CD4-positive, alpha-beta T cell (primary cell): ENCODE measurements at places on chromosomes 5 and 9. TPM values are rescaled to one million over a fixed set of nuclear protein-coding genes. Genes with fewer than 3 reads are reported as not detected.
A peak's percentile ranks its signal among the peaks of the same experiment; 100 is the strongest.

DNA sequence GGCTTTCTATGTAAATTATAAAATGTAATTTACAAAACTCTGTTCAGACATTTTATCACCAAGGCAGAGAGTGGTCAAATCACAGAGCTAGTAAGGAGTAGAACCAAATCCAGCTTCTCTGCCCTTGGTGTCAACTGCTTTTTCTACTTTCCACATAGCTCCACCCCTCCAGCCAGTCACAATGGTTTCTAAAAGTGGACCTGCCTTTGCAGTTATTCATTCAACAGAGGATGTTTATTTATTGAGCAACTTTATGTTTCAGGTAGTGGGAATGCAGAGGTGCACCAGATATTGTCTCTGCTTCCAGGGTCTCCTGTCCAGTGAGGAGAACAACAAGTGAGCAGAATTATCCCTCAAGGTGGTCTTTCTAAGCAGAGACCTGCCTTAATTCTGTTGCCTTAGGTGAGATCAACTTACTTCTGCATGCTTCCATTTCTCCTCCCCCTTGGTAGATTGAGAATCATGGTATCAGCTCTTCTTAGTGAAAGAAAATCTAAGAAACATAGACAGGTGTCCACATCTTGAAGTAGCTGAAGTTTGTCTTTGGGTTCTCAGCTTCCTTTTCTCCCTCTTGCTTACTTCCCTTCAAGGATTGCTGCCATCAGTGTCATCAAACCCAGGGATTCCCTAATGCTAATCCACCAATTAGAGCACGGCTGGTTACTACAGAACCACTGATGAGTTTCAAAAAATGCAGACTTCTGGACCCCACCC lies 17.2 kb upstream of the PDCD1LG2 start:
- no peak for DNase-seq
- no peak overlapping the region for H3K4me3 ChIP-seq
- no peaks in the 10 kb centered on the region for H3K27me3 ChIP-seq
- no peak overlapping the region for H3K27ac ChIP-seq
- peaks cover 4% of the 10 kb centered on the region for H3K4me1 ChIP-seq

DNA sequence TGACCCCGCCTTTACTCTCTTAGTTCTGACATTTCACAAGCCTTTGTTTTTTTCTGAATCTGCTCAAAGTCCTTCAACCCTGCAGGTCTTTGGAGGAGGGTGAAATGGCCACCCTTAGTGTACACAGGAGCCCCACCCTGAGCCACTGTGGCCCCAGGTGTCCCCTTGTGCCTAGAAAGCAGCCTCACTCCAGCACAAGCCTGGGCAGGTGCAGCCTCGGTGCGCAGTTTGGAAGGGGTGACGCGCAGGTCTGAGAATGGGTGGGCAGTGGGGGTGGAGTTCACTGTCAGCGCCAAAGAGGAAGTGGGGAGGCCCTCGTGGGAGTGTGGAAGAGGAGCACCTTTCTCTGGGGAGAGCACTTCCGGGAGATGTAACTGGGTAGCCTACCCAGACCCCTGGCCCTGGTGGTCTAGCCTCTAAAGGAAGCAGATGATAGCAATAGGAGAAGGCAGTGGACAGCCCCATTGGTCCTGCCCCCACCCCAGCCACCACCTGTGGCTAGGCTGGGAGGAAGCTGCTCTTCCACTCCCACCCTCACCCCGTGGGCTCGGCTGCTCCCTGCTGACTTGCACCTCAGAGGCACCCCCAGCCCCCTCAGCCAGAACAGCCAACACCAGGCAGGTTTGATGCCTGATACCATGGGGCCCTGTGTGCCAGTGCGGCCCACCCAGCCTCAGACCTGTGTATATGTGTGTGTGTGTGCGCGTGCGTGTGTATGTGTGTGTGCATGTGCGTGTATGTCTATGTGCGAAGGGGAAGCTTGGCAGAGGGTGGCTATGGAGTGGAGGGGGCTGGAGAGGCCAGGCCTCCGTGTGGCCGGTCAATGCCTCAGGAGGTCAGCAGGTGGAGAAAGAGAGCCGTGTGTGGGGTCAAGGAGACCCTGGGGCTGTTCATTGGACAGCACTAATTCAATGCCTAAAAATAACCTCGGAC lies 16.8 kb upstream of the DAB2IP start:
- H3K4me1 ChIP-seq = no peaks in the 10 kb centered on the region
- peaks cover 1% of the 10 kb centered on the region for H3K27me3 ChIP-seq
- H3K36me3 ChIP-seq = no peaks in the 10 kb centered on the region
- H3K27ac ChIP-seq = no peak overlapping the region
- no peak for DNase-seq

GRCh38 chr5:68447136-68447929 lies 231.8 kb downstream of the PIK3R1 start:
- DNase-seq = no peak
- no peak overlapping the region for H3K4me3 ChIP-seq
- no peaks in the 10 kb centered on the region for H3K4me1 ChIP-seq
- no peaks in the 10 kb centered on the region for H3K36me3 ChIP-seq
- H3K27me3 ChIP-seq = no peaks in the 10 kb centered on the region

DNA sequence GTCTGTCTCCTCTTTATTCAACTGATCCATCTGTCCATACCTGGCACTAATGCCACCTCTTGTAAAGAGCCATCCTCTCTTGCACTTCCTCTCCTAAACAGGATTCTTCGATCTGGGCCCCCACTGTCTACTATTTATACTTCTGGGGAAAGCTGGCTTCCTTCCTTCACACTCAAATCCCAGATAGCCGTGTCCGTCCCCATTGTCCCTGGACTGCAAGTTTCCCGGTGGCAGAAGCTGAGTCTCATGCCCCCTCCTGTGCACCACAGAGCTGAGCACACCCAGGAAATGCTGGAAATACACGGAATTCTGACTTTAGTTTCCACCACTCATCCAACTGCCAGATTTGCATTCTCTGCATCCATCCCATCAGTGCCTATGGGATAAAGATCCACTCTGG lies 84.0 kb downstream of the MARCHF11 start:
- no peaks in the 10 kb centered on the region for H3K36me3 ChIP-seq
- H3K4me3 ChIP-seq = no peak overlapping the region
- DNase-seq = no peak
- no peaks in the 10 kb centered on the region for H3K27me3 ChIP-seq
- no peak overlapping the region for H3K27ac ChIP-seq

- no peak for DNase-seq
- H3K27ac ChIP-seq = peak overlapping the region; percentile 26
- peaks cover 22% of the 10 kb centered on the region for H3K4me1 ChIP-seq
- no peak overlapping the region for H3K4me3 ChIP-seq
- no peaks in the 10 kb centered on the region for H3K36me3 ChIP-seq
- no peaks in the 10 kb centered on the region for H3K27me3 ChIP-seq
These were observed 237.4 kb upstream of the PTGER4 start for GRCh38 chr5:40442346-40442745.

DNA sequence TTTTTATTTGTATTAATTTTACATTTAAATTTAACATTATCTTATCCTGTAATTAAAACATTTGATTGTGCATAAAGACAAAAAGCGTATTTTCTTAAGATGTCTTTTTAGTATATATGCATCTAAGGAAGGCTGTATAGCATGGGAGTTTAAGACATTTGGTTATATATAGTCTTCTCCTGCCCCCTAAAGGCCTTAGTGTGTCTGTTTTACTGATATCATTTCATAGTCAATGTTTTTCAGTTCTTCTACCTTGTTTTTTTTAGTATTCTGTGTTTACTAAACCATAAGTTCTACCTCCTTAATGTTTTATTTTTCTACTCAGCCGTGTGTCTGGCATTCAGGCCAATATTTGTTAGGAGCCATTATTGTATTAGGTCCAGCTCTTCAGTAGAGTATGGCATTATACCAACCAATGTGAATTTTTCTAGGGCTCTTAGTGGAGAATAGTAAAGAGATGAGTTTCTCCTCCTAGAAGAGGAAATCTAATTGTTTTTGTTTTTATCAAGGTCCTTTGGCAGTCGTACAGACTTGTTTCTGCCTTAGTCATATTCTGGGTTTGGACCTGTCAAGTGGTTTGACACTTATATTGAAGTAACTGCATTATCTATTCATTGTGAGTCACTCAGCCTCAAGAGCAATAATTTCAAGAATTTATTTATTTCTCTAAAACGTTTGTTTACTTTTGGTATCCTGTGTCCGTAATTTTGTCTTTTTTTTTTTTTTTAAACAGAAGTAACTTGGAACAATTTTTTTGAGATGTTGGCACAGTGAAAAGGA lies 74.8 kb downstream of the SLF1 start:
- H3K4me3 ChIP-seq = no peak overlapping the region
- H3K36me3 ChIP-seq = peaks cover 17% of the 10 kb centered on the region
- H3K27me3 ChIP-seq = no peaks in the 10 kb centered on the region
- H3K4me1 ChIP-seq = no peaks in the 10 kb centered on the region
- H3K27ac ChIP-seq = no peak overlapping the region
- no peak for DNase-seq

DNA sequence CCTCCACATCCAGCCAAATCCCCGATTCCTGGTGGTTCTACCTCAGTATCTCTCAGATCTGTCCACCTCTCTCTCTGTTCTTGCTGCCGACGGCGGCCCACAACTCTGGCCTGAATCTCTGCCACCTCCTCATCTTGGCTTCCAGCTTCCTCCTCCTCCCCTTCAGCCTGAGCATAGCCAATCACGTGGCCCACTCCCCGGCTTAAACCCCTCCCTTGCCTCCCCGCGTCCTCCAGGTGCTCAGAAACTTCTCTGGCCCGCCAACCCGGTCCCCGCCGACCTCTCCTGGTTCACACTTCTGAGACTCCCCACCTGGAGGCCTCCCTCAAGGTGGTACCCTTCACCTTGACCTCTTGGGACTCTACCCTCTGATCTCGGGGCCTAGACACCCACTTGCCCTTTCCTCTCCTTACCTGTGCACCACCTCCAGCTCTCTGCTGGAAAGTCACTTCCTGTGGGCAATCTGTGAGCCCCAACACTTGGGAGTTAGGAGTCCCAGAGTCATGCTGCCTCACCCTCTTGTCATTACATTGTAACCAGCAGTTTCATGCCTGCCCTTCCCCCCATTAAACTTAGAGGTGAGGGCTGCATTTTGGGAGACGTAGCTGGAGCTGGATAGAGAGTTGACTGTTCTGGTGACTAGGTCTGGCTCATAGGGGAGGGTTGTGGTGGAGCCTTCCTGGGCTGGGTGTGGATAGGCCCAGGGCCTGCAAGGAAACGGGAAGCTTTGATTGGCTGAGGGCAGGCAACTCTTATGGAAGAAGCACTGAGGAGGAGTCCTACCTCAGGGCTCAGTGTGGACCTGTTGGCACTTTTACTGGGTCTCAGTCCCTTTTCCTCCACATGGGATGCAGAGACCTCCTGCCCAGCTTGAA lies 4.5 kb upstream of the SET start:
- H3K27me3 ChIP-seq = no peaks in the 10 kb centered on the region
- H3K36me3 ChIP-seq = no peaks in the 10 kb centered on the region
- peak overlapping the region; percentile 52 for H3K27ac ChIP-seq
- H3K4me1 ChIP-seq = peaks cover 58% of the 10 kb centered on the region
- peak; percentile 58 for DNase-seq

- H3K4me3 ChIP-seq = no peak overlapping the region
- H3K27me3 ChIP-seq = no peaks in the 10 kb centered on the region
- H3K27ac ChIP-seq = no peak overlapping the region
- no peaks in the 10 kb centered on the region for H3K4me1 ChIP-seq
These were observed 86.3 kb upstream of the C9orf72 start for GRCh38 chr9:27659571-27659970.

- DNase-seq = no peak
- no peaks in the 10 kb centered on the region for H3K27me3 ChIP-seq
- no peaks in the 10 kb centered on the region for H3K4me1 ChIP-seq
- H3K4me3 ChIP-seq = no peak overlapping the region
These were observed 402.9 kb upstream of the TYRP1 start for GRCh38 chr9:12290166-12290869.

- DNase-seq = no peak
- no peaks in the 10 kb centered on the region for H3K27me3 ChIP-seq
- H3K4me1 ChIP-seq = no peaks in the 10 kb centered on the region
- H3K36me3 ChIP-seq = no peaks in the 10 kb centered on the region
These were observed 462.1 kb downstream of the TMEM38B start for GRCh38 chr9:106156465-106156864.

GRCh38 chr5:159050316-159051143 lies 49.2 kb downstream of the EBF1 start:
- DNase-seq = no peak
- H3K27me3 ChIP-seq = peaks cover 56% of the 10 kb centered on the region
- H3K27ac ChIP-seq = no peak overlapping the region
- no peak overlapping the region for H3K4me3 ChIP-seq
- peaks cover 4% of the 10 kb centered on the region for H3K4me1 ChIP-seq

GRCh38 chr9:110099236-110100095 lies 108.5 kb downstream of the C9orf152 start:
- no peaks in the 10 kb centered on the region for H3K4me1 ChIP-seq
- no peak overlapping the region for H3K4me3 ChIP-seq
- H3K36me3 ChIP-seq = no peaks in the 10 kb centered on the region
- no peak overlapping the region for H3K27ac ChIP-seq
- no peak for DNase-seq

DNA sequence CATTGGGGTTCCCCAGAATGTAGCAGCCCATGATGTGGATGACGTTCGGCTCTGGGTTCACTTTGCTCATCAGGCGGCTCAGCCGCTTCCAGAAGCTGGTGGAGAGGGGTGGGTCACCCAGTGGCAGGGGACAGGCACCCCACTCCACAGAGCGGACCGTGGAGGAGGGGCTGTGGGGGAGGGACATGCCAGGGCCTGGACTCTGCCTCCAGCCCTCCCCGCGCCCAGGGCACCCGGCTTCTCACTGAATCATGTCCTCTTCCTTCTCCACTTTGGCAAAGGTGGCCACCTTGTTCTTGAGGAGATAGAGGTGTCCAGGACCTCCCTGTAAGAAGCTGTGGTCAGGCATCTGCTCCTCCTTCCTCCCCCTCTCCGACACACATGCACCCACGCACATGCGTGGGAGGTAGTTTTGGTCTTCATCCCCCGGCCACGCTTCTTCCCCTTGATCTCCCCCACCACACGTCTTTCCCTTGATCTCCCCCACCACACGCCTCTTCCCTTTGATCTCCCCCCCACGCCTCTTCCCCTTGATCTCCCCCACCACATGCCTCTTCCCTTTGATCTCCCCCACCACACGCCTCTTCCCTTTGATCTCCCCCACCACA lies 8.9 kb upstream of the ENTPD8 start:
- peaks cover 5% of the 10 kb centered on the region for H3K36me3 ChIP-seq
- H3K27me3 ChIP-seq = no peaks in the 10 kb centered on the region
- H3K4me1 ChIP-seq = peaks cover 70% of the 10 kb centered on the region
- peak; percentile 78 for DNase-seq

- H3K27me3 ChIP-seq = no peaks in the 10 kb centered on the region
- peak; percentile 65 for DNase-seq
- peaks cover 70% of the 10 kb centered on the region for H3K4me1 ChIP-seq
- H3K4me3 ChIP-seq = peak within 1 kb of the TSS; percentile 65
- peaks cover 31% of the 10 kb centered on the region for H3K36me3 ChIP-seq
These were observed at the start of gene GRK6 for GRCh38 chr5:177426566-177427210. GRK6 (plus strand) TSS chr5:177426676; CDS start chr5:177426846, 170 bp downstream.

- peaks cover 83% of the 10 kb centered on the region for H3K4me1 ChIP-seq
- peaks cover 61% of the 10 kb centered on the region for H3K36me3 ChIP-seq
- no peaks in the 10 kb centered on the region for H3K27me3 ChIP-seq
These were observed 27.7 kb downstream of the FGD3 start for GRCh38 chr9:92974761-92975755.

- no peaks in the 10 kb centered on the region for H3K4me1 ChIP-seq
- H3K36me3 ChIP-seq = no peaks in the 10 kb centered on the region
These were observed 72.3 kb downstream of the WNK2 start for GRCh38 chr9:93255994-93256877.

ENTREP1 gene
- 0.08 TPM for total RNA-seq

NUP214 gene
- total RNA-seq = 105 TPM

JAKMIP2 gene
- total RNA-seq = 1.3 TPM
